NCI-H446 treated with DMSO at 0.1 percent for 48 hours (cell line): ENCODE measurements at places on chromosomes 4 and X.

- no peak for DNase-seq
Measured at GRCh38 chr4:2828758-2829181, 14.9 kb upstream of the ADD1 start.

DNA sequence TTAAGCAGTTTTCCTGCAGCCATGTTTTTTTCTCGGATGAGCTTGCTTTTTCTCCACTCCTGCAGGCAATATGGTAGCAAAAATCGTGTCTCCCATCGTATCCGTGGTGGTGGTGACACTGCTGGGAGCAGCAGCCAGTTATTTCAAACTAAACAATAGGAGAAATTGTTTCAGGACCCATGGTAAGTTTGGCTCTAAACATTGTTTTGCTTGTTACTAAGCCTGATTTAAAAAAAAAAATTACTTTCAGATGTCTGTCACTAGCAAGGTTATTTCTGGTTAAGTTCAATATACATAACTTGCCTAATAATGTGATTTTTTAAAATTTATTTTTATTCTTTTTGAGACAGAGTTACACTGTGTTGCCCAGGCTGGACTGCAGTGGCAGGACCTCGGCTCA lies 17.5 kb upstream of the GYG2 start:
- DNase-seq: no peak

DNA sequence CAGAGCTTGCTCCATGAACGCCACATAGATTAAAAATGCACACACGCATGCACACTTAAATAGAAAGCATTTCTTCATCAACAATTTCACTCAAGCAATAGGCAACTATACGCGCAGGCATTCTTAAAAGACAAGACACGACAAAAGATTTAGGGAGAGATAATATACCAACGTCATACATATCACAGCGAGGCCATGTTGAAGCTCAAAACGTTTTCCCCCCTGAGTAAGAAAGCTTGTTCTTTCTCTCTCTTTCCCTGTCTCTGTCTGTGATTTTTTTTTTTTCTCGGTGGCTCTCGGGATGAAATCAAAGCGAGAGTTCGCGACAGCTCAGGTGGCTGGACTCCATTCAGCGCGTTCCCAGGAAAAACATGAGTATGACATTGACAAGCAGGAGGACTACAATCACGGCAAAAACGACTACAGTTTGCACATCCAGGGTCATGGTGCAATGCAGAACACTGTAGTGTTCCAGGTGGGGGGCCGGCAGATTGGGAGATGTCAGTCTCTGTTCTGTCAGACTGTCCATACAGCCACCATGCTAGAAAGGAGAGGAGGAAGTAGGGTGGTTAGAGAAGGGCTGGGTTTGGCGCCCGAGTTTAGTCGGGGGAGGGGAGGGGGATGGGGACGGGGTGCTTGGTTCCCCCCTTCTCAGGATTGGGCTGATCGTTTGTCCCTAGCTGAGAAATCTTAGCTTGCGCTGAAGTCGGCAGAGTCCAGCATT lies 30.7 kb downstream of the ARHGEF9 start:
- DNase-seq: no peak

- DNase-seq: no peak
Measured at GRCh38 chr4:23305026-23305425, 584.8 kb downstream of the PPARGC1A start.

GRCh38 chr4:109472343-109472761 lies 38.7 kb downstream of the SEC24B start:
- no peak for DNase-seq

DNA sequence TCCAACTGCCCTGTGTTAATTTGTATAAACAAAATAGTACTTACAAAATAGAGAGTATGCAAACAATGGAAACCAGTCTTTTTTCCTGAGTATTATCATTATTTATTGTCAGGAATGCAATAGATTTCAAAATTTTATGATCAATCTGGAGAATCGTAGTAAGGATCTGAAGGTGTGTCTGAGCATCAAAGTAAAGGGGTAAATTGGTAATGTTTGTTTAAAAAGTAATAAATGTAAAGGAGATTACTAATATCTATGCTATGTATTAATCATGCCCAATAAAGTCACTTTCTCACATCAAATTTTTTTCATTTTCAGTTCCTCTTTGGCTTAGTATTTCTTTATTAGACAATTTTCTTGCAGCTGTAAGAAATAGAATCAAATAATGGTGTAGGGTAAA lies 1507.1 kb upstream of the PCDH7 start:
- DNase-seq: no peak

DNA sequence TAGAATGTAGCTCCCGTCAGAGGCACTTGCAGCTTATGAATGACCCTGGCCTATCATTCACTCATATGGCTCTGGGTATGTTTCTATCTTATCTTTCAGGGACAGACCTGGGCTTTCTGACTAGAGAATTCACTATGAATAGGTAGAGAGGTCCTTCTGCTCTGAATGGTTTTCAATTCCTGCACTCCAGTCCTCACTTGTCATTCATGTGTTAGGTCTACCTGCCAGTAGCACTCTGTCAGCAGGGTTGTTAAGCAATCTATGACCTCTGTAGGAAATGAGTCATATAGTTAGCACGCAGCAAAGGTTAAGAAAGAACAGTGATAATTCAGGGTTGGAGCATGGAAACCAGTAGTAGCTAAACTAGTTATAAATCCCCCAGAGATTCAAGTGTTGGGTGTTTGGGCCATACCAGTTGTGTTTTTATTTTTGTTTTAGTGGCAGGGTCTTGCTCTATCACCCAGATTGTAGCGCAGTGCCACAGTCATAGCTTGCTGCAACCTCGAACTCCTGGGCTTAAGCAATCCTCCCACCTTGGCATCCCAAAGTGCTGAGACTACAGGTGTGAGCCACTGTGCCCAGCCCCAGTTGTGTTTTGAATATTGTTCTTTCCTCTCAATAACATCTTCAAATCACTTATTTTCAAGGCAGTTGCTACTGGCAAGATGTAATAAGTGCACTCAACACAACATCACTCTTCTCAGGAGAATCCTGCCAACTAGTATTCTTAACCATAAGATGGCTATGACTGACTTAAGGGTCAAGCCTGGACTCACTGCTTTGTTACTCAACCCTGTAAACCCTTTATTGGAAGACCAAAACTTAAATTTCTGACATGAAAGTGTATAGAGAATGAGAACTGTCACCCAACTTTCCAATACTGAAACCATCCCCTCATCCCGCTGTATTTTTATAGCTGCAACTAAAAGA lies 25.1 kb downstream of the ARL13A start:
- no peak for DNase-seq

- no peak for DNase-seq
Measured at GRCh38 chr4:152572417-152573086, 36.7 kb upstream of the FBXW7 start.
